NCI-H2171 treated with DMSO at 0.1 percent for 48 hours (cell line): ENCODE measurements at places on chromosomes 1 and 21.

- DNase-seq = no peak
Observed at GRCh38 chr1:19179597-19180264, 30.3 kb downstream of the UBR4 start.

GRCh38 chr1:6353619-6353954, 40.0 kb downstream of the ACOT7 start:
- DNase-seq = no peak

GRCh38 chr1:61670016-61670415, 54.9 kb downstream of the TM2D1 start:
- DNase-seq = no peak

- DNase-seq = peak; percentile 51
Observed at GRCh38 chr1:157090196-157090647, 9.4 kb downstream of the ETV3L start.
